ENCODE measurements at places on chromosomes 2 and 18.

GRCh38 chr2:59874971-59875755, 678.3 kb downstream of the BCL11A start:
- no peak for DNase-seq

GRCh38 chr18:25895518-25895917, 194.9 kb downstream of the SS18 start:
- DNase-seq = no peak

GRCh38 chr2:191051825-191052778, 38.1 kb upstream of the STAT1 start:
- DNase-seq = no peak

GRCh38 chr2:229220254-229220653, 50.8 kb downstream of the PID1 start:
- no peak for DNase-seq

DNA sequence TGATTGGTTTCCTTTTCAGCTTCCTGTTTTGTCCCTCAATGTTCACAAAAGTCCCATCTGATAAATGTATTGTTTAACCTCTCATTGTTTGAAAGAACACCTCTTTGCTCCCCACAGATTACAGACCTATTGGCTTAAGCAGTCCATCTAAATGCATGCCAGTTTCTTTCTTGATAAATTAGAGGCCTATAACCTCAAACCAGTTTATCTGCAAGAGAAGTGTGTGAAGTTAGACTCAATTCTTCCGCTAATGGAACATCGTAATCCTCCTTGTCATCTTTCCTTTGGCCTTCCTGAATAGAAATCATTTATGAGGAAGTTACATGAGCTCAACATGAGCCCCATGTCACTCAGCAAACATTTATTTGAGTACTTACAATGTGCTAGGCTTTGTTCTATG, 74.0 kb downstream of the FRZB start:
- DNase-seq = no peak

DNA sequence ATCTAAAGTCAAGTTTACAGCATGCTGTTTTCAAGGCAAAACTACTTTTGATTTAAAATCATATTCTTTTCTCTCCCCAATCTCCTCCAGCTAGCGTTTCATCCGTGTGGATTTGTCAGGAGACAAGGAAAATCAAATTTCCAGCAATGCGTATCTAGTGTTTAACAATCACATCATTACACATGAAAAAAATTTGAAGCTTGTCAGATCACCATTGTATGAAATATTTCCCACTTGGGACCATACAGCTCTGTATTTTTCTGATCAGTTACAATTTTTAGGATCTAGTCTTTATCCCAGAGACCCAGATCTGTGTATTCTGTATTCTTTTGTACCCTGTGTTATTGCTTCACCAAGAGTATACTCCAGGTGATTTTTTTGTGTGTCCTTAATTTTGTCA, 28.6 kb upstream of the CYP1B1 start:
- no peak for DNase-seq

GRCh38 chr2:186976329-186976728, 127.4 kb upstream of the ZSWIM2 start:
- DNase-seq = no peak

DNA sequence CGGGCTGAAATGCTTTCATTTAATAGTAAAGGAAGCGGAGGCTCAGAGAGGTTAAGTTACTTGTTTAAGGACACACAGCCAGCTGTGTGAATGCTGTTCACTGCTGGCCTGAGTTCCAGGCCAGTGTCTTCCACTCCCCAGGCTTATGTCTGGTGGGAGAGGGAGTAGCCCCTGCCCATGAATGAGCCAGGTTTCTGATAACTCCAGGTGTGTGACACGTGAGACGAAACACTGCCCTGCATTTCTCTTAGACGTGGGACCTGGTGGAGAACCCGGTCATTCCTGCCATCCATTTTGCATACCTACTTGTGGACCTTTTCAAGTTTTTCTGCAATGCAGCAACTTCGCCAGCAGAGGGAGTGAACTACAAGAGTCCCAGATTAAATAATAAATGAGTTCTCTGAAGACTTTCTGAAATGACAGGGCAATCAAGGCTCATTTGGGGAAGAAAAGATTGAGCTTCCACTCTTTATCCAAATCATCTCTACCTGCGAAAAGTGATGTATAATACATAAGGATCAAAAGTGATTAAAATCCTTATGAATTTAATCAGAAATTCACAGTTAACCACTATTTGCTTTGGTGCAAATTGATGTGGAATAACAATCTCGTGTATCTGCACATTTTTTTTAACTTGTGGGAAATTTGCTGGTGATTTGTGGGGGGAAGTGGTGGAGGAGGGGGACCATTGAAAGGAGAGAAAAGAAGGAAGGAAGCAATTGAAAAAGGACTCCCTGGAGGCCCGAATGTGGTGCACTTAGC, 79.4 kb upstream of the ASB18 start:
- no peak for DNase-seq
